ENCODE measurements at places on chromosomes 1 and 21.

DNA sequence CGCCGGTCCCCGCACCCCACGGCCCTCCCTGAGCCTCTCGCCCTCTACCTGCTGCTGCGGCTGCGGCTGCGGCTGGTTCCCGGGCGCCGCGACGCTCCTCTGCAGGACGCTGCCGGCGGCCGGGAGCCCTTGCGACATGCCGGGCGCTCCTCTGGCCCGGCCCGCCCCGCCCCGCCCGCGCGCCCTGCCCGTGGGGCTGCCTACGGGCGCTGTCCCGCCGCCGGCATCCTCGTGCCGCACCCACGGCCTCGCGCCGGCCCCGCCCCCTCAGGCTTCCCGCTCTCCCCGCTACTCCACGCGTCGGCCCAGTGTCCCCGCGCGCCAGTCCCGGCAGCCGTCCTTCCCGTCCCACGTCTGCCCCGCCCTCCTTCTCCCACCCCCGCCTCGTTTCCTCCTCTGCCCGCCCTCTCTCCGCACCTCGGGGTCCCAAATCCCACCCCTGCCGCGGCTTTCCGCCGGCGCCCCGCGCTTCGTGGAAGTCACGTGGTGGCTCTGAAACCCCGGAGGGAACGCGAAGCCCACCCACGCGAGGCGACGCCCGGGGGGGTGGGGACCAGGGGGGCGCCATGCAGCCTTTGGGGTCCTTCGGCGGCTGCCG, at the start of gene BATF3:
TSS of gene BATF3 (minus strand) at position 216 of the 598 bp plus-strand sequence. CDS start at position 138, 78 bp downstream.
- DNase-seq = peak; percentile 68

- peak; percentile 49 for DNase-seq
These were observed 403 bp downstream of the MXRA8 start for GRCh38 chr1:1357871-1358432.

- DNase-seq = peak; percentile 17
These were observed 40.9 kb downstream of the MORN1 start for GRCh38 chr1:2350501-2350900.

DNA sequence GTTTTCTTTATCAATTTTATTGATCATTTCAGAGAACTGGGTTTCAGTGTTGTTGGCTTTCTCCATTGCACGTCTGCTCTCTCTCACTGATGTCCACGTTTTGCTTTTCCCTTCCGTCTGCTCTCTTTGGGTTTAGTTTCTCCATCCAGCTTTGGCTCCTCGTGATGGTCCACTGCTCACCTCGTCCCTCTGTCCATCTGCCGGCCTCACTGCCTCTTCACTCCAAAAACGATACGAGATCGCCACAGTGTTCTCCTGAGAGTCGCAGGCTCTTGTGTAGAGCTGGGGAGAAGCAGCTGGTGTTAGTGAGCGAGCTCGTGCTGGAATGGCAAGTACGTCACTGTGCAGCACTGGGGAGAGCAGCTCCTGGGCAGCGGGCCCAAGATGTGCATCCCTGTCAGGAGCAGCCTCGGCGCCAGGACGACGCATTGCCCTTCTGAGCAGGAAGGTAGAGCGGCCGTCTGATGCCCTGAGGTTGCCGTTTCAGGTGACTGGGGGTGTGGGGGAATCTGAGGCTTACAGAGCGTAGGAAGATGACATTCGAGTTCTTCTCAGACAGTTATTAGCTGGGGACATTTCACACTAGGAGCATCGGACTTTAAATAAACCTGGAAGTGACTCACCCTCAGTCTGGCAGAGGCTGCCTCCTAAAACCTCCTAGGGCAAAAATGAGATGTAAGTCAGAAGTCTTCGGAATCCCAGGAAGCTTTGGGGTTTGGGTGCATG, 31.4 kb upstream of the PCBP3 start:
- DNase-seq = peak; percentile 47

- no peak for DNase-seq
These were observed 16.8 kb downstream of the APP start for GRCh38 chr21:26153758-26154157.

DNA sequence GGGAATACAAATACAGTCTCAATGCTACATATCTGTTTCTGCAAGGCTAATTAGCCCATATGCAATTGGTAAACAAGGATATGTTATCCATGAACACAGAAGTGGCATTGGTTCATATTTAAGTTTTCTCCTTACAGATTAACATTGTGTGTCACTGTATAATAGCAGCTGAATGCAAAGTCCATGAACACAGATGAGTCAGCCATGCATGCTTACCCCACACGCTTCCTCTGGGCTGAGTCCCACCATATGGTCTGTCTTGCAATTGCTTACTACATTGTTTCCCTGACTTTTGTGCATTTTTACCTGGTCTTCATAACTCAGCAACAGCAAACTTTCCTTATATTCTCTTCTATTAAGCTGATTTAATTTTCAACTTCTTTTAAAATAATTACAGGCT, 41.5 kb upstream of the TSNAX start:
- no peak for DNase-seq

DNA sequence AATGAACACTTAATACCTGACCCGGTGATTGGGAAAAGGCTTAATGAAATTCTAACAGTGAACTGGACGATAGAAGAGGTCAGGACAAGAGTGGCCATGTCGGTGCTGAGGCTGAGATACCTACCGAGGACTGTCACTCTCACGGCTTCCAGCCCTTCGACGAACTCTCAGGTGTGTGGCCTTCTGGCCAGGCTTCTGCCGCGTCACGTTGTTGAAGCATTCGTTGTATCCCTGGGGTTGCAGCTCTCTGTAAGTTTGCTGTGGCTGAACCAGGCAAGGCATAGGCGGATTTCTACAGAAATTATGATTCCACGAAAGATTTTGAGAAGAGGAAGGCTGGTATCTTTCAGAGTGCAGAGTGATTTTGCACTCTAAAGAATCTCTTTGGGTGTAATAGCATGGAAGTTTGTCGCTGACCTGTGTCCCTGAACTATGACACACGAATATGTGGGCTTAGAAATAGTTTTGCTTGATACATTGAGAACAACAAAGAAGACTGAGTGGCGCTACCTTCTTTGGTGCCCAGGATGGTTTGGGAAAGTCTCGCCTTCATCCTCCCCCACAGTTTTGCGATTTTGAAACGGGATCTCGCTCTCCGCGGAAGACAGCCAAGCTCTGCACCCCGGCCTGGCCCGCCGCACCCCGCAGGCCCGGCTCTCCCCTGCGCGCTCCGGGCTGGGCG, 403 bp upstream of the EPHX4 start:
- DNase-seq = no peak

DNA sequence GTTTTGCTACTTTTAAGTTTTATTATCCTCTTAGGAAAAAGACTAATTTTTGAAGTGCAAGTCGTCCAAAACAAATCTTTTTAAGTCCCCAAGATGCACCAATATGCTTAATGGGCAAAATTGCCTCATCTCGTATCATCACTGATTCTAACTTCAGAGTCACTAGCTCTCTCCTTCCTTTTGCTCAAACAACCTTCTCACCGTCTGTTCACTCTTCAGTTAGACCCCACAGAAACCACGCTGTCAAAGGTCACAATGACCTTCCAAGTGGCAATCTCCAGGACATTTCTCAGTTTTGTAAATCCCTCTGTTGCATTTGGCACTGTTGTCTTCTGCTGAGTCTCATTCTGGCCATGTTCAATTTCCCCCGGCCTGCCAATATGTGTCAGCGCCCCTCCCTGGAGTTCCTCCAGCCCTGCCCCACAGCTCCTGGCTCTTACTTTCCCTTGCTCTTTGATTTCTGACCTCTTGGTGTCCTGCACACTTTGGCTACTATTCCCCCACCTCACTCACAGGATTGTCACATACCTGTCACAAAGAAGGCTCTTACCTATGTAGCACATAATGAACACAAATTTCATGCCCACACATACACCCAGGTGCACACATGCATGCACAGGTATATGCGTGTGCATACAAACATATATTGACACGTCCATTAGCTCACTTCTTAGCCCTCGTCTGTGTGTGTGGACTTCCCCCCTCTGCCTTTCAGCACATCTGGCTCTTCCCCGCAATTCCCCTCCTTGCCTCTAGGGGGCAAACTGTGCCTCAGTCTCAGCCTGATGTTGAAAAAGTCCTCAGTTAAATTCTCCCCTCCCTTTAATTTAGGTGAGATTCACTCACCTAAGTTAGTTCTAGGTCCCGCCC, 354.0 kb upstream of the DUSP10 start:
- no peak for DNase-seq

DNA sequence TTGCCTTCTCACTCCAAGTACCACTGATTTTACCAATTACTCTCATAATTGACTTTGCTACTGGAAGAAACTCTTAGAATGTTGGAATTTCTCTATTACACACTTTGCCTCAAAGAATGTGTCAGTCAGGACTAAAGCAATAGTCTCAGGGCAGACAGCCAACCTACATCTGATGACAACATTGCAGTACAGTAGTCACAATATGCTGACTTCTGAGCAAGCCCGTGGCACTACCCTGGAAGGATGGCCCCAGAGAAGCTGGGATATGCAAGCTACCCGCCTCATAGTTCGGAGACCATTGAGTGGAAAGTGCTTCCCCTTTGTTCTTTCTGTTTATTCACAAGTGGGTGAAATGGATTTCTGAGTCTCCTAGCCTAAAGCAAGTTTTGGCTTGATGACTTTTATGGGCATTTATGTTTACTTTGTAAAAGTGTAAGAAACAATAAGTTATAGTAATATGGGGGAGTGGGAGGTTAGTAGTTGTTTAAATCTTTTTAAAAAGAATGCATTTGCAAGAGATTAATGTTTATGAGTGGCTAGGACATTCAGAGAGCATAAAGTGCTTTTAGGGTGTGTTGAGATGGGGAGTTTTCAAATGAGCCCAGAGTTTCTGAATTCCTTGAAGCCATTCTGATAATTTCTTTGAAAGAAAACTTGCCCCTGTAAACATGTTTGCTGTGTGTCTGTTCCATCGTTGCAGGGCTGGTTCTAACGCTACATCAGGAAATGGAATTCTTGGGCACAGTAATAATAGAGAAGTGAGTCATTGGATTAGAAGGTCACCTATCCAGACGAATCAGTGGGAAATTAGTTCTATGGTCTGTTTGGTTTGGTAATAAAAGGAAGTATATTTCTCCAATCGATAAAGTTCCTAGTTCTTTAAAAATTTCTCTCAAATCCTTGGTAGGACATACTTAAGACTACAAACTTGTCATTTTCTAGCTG, 63.8 kb downstream of the LMO4 start:
- DNase-seq = no peak

DNA sequence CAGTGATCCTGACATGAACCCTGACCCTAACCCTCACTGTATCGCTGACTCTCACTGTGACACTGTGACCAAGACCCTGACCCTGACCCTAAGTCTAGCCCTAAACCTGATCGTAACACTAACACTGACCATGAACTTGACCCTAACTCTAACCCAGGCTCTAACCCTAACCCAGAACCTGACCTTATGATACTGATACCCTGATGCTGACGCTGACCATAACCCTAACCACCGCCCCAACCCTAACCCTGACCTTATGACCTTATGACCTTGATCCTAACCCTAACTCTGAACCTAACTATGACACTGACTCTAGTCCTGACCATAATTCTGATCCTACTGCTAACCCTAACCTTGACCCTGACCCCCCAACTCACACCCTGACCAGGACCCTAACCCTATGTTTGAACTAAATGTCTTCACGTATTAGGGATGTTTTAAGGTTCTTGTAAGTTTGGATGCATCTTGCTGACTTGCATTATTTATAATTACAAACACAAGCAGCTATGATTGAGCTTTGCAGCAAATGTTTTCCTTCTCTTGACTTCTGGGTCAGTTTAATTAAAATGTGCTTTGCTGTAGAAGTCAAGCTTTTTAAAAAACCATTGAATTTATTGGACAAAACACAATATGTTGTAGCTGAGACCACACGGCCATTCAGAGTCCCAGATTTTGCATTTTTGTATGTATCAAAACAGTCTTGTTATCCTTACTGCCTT, 23.9 kb upstream of the PRSS38 start:
- no peak for DNase-seq

DNA sequence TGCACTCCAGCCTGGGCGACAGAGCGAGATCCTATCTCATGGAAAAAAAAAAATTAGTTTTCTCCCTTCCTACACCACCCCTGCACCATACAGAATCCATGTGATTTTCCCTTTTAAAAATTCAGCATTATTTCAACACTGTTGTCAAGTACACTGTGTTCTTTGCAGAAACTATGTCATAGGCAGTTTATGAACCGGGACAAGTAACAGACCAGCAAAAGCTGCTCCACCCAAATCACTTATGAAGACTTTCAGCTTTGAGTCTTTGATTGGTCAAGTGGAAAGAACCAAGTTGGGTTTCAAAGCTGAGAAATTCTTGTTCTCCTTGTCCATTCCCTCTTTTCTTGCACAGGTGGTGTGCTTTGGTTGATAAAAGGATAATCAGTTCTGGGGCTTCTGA, 173.0 kb downstream of the CDC7 start:
- no peak for DNase-seq

- no peak for DNase-seq
These were observed 4.5 kb downstream of the AKNAD1 start for GRCh38 chr1:108852221-108852975.

GRCh38 chr1:41362357-41362721, 1.1 kb downstream of the FOXO6 start:
- peak; percentile 45 for DNase-seq
